ENCODE measurements at places on chromosomes 5 and 9.

DNA sequence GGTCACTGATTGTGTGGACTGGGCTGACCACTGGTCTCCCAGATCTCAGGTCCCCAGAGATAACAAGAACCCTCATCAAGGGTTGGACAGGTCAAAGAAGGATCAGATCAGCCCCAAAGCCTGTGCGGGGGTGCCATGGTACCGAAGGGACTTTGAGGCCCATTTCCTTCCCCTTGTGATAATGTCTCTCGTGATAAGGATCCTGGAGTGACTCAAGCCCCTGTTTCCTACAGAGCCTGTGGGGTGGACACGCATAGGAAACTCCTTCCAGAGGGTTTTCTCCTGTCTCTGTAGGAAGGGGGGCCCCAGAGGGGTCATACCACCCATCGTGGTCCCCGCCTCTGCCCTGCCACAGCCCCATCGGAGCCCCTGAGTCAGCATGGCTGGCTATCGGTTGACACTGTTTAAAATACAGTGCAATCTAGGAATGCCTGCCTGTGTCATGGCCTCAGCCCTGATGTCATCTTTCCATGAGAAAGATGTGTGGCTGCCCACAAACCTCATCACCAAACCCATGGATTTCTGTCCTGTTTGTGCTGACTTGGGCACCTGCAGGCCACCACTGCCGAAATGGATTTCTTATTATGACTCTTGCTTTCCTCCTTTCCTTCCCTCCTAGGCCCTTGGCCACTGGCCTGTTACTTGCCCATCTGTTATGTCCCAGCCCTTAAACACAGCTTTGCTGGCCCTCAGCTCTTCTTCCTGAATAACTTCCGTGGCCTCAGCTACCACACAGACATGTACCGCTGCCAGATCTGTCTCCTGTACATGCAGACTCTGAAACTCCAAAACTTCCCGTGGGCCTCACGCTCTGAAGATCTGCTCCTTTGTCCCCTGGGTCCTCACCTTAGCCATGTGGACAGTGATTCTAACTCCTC, 2.9 kb upstream of the CSF2 start:
- DNase-seq, result peak; percentile 16

- no peak for DNase-seq
These were observed 11.1 kb upstream of the IFNA5 start for GRCh38 chr9:21316032-21316842.

GRCh38 chr9:27195191-27195590, 86.2 kb downstream of the TEK start:
- DNase-seq, result no peak

GRCh38 chr9:119853126-119853525, 483.9 kb upstream of the BRINP1 start:
- DNase-seq, result no peak

DNA sequence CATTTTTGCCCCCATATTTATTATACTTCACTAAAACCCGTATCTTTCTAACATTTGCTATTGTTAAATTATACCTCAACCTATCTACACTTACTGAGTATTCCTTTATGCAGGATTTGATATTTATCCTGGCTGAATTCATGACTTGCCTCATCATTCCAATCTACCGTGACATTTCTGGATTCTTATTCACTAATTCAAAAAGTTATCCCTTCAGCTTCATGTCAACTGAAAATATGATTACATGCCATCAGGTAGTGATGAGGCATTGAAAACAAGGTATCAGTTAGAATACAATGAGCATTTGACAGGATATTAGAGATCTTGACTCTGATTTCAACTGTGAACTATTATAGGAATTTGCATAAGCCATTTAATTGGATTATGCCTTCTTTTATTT, 2171.9 kb upstream of the WWC1 start:
- no peak for DNase-seq

Measured in GM13976 (cell line).